ENCODE measurements at places on chromosomes 5 and 9.

GRCh38 chr9:98241357-98242300 is 13.8 kb downstream of the TBC1D2 start:
- no peak for DNase-seq

- DNase-seq: no peak
Observed at GRCh38 chr9:107348836-107349235, 65.8 kb downstream of the RAD23B start.

- no peak for DNase-seq
Observed at GRCh38 chr9:82456642-82457041, 468.1 kb downstream of the SPATA31D1 start.

DNA sequence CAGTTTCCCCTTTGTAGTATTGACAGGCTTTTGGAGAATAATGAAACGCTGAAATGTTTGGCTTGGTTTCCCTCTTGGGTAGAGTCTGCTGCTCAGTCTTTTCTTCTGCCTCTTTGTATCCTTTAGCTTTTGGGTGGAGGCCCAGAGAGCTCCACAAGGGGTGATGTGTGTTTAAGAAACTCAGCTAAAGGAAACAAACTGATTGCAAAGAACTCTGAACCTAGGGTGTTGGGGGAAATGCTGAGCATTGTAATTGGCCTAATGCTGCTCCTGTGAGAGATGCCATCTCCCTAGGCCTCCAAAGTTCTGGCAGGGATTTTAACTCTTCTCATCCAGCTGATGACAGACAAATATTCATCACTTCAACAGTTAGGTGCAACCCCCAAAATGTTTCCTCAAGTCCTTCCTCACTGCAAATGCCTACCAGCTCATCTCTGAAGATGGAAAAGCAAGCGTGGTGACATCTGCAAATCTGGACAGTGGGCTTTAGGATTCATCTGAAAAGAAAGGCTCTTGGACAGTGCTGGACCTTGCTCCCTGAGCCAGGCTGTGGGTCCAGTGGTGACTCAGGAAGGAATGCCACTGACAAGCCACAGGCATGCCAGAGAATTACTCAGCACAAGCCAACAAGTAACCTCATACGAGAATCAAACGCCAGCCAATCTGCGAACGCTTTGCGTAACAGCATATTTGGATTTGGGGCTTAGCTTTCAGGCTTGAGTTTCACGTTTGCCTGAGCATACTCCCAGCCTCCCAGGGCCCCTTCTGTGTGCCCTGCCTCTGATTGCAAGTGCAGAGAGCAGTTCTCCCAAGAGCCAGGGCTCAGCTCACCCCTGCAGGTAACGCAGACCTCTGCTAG is 30.5 kb upstream of the ZSWIM6 start:
- DNase-seq: no peak

GRCh38 chr5:42811591-42812446 is at the start of gene SELENOP:
Gene SELENOP, minus strand, starts transcription at chr5:42811892. Its CDS starts 3,539 bp downstream, at chr5:42808353.
- DNase-seq: no peak

DNA sequence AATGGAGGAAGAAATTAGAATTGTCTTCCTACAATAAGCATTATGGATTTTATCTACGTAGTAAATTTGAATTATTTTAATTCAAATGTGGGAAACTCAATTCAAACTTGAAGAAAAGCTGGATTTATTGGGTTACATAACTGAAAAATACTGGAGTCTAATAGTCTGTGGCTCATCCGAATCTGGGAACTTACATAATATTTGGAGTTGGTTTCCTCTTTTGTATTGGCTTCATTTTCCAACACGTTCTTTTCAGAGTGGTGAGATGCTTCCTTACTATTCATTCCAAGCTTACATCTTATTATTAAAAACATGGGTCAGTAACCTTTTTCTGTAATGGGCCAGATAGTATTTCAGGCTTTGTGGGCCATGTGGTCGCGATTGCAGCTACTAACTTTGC is 164.8 kb downstream of the ARHGAP26 start:
- no peak for DNase-seq

DNA sequence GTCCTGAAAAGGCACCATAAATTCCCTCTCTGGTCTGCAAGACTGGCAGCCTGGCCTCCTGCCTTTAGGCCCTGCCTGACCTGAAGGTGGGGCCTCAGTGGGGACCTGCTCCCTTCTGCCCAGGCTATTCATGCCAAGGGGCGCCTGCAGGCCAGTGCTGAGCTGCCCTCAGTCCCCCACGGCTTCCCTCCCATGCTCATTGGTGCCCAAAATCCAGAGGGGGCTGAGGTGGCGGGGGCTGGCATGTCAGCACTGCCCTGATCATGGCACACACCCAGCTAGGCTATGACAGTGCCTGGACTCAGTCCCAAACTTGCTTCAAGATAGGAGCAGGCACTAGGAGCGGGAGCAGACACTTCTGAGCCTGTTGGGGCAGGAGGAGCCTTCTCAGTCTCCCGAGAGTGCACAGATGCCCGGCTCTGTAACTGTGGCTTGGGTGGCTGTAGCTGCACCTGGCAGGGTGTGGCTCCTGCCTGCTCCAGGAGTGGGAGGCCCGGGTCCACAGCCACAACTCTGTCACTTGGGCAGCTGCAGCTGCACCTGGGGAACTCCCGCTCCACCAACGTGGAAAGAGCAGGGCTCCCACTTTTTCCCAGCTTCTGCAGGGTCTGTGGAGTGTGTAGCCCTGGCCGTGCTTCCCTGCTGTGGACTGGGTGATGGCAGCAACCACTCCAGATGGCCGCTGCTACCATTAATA is 49.0 kb downstream of the NDUFAF2 start:
- DNase-seq: no peak

GRCh38 chr5:145111420-145111819 is 723.7 kb downstream of the PRELID2 start:
- DNase-seq: no peak

GRCh38 chr5:6801236-6801635 is 88.0 kb downstream of the TENT4A start:
- DNase-seq: no peak

- DNase-seq: no peak
Observed at GRCh38 chr5:11130131-11130530, 369.1 kb upstream of the DAP start.

- no peak for DNase-seq
Observed at GRCh38 chr9:110994771-110995241, 43.5 kb downstream of the LPAR1 start.

DNA sequence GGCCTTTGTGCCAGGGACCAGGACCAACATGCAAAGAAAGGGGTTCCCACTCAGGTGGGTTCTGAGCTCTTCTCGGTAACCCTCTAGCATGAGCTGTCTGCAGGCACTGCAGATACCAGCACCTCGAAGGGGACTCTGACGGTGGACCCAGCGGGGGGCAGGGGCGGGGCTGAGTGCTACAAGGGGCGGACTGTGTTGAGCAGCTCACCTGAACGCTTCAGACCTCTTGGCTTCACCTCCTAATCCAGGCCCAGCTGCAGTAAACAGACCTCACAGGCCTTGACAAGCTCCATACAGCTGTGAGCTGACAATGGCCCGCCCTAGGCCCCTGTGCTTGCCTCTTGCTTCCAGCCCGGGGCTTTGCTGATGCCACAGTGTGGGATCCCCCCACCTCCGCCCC is 48.4 kb downstream of the C9orf50 start:
- DNase-seq: no peak

DNA sequence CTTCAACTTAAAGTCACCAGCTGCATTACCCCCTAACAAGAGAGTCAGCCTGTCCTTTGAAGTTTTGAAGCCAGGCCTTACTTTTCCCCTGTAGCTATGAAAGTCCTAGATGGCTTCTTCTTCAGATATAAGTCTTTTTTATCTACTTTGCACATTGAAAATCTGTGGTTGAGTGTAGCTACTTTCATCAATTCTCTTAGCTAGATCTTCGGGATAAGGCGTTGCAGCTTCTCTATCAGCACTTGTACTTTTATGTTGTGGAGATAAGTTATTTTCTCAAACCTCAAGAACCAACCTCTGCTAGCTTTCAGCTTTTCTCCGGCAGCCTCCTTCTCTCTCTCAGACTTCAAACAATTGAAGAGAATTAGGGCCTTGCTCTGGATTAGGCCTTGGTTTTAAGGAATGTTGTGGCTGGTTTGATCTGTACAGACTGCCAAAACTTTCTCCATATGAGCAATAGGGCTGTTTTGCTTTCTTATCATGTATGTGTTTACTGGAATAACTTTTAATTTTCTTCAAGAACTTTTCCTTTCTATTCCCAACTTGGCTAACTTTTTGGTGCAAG is 21.6 kb downstream of the CATSPER3 start:
- DNase-seq: no peak

DNA sequence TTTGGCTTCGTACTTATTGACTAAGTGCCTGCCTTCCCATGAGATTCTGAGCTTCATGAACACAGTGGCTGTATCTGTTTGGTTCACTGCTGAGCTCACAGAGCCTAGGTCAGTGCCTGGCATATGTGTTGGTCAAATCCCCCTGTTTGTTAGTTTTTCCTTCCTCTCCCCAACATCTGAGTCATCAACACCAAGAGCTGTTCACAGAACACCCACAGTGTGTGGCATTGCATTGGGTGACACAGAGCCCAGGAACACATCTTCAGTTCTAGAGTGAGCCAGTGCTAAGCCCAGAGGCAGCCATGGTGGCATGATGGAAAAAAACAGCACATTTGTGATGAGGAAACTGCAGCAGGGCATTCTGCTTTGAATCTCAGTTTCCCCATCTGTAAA is 294.6 kb downstream of the SEC61B start:
- DNase-seq: no peak

- no peak for DNase-seq
Observed at GRCh38 chr9:112170235-112170634, 4.9 kb downstream of the SUSD1 start.

- no peak for DNase-seq
Observed at GRCh38 chr5:113448252-113448651, 13.5 kb upstream of the TSSK1B start.

- no peak for DNase-seq
Observed at GRCh38 chr9:15157381-15157780, 149.6 kb downstream of the TTC39B start.

DNA sequence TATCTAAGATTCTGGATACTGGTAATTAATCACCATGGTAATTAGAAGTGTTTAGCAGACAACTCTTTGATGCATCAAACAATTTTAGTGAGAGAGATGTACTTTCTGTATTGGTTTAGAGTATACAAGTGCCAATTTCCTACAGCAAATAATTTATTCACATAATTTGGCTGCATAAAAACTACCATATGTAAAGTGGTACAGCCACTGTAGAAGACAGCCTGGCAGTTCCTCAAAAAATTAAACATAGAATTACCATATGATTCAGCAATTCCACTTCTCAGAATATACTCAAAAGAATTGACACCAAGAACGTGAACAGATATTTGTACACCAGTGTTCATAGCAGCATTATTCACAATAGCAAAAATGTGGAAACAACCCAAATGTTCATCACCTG is 36.2 kb downstream of the PHAX start:
- no peak for DNase-seq

- DNase-seq: no peak
Observed at GRCh38 chr9:81112627-81113452, 576.5 kb downstream of the TLE1 start.

DNA sequence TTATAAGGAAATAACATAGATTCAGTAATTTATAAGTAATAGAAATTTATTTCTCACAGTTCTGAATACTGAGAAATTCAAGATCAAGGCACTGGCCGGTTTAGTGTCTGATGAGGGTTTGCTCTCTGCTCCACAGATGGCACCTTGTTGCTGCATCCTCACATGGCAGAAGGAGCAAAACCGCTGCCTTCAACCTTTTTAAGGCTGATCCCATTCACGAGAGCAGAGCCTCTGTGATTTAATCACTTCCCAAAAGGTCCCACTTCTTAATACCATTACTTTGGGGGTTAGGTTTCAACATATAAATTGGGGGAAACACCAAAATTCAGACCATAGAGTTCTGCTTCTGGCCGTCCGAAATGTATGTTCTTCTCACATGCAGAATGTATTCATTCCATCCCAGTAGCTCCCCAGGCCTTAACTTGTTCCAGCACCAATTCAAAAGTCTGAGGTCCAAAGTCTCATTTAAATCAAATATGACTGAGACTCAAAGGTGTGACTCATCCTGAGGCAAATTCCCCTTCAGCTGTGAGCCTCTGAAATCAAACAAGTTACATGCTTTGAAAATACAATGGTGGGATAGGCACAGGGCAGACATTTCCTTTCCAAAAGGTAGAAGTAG is 30.6 kb downstream of the BAAT start:
- no peak for DNase-seq

DNA sequence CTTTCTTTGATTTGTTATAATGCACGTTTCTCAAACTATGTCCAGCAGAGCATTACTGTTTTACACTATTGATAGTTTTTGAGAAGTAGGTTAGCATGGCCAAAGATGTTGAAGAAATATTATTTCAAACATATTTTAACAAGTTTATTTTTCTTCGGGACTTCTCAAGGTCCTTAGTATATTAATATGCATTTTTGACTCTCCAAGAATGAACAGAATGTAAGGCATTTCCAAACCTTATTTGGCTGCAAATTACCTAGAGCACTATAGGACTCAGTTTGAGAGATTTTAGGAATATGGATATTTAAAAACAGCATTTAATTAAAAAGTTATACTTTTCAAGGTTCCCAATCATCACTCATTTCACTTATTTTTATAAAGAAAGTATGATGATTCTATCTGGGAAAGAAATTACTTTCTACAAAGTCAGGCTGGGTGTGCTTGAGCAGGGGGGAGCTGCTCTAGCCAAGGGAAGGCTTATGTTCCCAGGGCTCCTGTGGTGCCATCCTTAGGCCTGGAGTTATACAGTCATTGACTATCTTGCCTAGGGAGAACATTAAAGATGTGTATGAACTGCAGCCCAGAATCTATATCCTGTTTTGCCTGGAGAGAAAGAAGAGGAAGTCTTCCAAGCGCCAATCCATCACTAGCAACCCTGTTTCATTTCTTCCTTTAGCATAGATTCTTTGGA is 27.6 kb upstream of the NREP start:
- DNase-seq: no peak

DNA sequence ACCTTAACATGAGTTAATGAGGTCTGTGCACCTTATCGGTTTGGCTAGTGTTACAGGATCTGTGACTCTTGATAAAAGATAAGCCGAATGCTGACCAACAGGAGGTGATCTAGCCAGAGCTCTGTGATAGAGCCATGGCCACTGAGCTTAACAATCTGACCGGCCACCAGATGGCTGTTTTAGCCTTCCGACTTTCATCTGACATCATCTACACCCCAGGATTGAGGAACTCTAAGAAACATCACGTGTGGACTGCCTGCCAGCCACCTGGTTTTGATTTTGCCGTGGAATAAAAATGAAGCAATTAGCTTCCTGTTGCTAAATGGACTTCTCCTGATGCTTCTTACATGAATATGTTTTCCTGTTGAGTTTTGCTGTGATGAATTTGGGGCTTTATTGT is 281.3 kb downstream of the CEMIP2 start:
- no peak for DNase-seq

- no peak for DNase-seq
Observed at GRCh38 chr5:95801532-95801931, 21.0 kb downstream of the GLRX start.

- no peak for DNase-seq
Observed at GRCh38 chr5:90792725-90793124, 234.1 kb downstream of the ADGRV1 start.

Data from esophagus squamous epithelium (tissue), 5 donors.